ENCODE measurements at places on chromosomes 2 and 18.

DNA sequence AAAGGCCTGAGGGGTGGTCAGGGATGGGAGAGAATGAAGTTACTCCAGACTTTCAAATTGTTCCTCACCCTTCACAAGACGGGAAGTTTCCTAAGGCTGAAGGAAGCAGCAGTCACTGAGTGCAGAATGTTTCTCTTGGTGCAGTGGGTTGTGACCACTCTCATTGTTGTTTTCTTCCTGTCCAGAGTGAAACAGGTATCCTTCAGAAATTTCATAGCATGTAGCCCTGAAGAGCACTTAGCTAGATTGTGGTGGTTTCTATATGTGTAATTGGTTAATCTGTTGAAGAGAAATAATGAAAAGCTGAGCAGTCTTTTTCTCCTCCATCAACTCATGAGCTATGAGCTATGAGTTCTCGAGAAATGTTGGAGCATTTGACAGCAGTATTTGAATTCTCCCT, 96.8 kb downstream of the GPD2 start:
- DNase-seq = no peak

DNA sequence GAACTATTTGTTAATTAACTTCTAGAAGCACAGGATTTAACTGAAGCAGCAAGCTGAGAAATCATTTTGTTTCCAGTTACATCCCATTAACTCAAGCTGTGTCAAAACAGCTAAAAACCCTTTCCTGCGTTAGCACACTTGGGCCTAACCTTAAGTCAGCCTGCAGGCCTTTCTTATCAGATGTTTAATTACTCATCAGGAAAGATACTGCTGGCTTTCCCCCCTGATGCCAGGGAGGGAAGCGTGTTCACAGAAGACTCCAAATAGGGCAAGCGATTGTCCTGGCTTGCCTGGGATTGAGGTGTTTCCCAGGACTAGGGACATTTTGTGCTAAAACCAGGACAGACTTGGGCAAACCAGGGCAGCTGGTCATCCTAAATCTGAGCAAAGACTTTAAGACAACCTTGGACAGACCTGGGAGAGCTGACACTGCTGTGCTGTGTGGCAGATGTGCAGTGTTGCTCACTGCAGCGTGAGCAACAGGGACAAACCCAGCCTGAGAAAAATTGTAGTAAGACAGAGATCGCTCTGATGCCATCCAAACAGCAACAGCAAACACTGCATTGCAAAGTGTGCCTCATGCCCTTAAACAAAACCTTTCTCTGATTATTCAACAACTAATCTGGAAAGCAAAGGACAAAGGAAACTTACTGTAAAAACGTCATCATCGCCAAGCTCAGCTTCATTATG, 100.9 kb downstream of the SPRED2 start:
- DNase-seq = no peak

DNA sequence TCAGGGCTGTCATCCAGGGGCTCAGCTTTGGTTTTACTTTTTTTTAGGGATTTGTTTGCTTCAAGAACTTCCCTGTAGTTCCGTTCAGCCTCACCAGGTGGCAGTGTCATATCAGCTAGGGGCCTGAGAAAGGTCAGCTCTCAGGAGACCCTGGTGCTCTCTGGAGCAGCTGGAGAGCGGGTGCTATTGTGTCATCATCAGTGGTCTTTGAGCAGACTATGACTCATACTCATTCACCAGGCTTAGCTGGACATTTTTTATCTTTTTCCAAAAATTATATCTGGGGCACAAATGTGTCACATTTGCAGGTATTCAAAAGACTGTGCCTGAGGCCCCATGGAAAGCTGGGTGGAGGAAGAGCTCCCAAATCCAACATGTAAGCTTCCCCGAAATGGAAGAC, 24.4 kb downstream of the ZNF892 start:
- peak; percentile 76 for DNase-seq

- no peak for DNase-seq
Measured at GRCh38 chr2:219688560-219689445, 61.4 kb downstream of the SLC4A3 start.

GRCh38 chr2:37653093-37653492, 18.3 kb downstream of the CDC42EP3 start:
- no peak for DNase-seq

DNA sequence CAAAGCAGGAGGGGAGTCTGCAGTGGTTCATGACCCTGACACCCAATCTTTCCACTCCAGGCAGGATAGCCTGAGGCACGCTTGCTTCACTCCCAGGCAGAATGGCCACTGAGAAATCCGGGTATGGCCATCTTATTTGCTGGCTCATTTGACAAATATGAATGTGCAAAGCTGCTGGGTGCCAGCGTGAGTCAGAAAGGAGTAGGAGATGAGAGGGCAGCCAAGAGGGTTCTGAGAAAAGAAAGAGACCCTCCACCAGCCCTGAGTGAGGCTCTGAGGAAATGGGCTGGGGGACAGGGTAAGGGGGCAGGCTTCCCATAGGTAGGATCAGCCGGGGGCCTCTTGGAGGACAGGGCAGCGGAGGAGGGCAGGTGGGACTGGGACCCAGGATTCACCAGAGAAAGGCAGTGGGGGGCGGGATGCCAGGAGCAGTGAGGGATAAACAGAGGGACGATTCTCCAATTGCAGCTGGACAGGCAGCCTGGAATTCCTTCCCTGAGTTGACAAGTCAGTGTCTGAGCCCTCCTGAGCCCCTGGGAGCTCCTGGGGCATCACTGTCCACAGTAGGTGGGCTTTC, 15.2 kb downstream of the RAMP1 start:
- no peak for DNase-seq

GRCh38 chr18:70423988-70424387, 135.1 kb downstream of the SOCS6 start:
- no peak for DNase-seq

- no peak for DNase-seq
Measured at GRCh38 chr18:59884351-59884750, 15.4 kb upstream of the PMAIP1 start.

GRCh38 chr2:190467575-190468083, 59.5 kb downstream of the MFSD6 start:
- DNase-seq = no peak

DNA sequence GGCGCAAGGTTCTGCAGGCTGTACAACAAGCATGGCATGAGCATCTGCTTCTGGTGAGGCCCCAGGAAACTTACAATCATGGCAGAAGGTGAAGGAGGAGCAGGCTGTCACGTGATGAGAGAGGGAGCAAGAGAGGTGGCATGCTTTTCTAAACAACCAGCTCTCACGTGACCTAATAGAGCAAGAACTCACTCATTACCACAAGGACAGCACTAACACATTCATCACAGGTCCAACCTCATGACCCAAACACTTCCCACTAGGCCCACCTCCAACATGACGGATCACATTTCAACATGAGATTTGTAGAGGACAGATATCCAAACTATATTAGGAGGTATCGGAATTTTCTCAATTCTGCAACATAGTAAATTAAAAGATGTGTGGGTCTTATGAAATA, 108.8 kb upstream of the DLX2 start:
- no peak for DNase-seq

- DNase-seq = no peak
Measured at GRCh38 chr2:112150447-112150846, 12.3 kb downstream of the FBLN7 start.

DNA sequence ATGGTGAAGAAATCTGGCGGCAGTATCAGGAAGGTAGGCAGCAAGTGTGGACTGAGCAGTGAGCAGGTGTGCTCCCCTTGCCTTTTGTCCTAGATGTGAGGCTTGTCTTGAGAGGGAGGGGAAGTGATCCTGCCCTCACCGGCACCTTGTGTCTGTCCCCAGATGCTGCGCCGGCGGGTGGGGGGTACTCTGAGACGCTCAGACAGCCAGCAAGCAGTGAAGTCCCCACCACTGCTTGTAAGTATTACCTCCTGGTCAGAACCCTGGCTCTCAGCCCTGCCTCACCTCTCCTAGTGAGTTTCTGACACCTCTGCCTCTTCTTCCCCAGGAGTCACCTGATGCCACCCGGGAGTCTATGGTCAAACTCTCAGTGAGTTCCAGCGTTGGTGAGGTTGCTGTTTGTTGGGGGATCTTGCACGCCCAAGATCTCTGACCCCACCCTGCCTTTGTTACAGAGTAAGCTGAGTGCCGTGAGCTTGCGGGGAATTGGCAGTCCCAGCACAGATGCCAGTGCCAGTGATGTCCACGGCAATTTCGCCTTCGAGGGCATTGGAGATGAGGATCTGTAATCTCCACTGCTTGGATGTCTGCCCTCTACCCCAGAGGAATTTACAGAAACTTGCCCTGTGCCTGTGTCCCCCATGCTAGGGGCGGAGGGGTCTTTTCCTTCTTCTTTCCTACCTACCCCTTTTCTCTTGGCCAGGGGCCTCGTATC, 4.2 kb downstream of the ZNF513 start:
- DNase-seq = no peak

GRCh38 chr2:168904358-168904757, 3.3 kb downstream of the G6PC2 start:
- no peak for DNase-seq

DNA sequence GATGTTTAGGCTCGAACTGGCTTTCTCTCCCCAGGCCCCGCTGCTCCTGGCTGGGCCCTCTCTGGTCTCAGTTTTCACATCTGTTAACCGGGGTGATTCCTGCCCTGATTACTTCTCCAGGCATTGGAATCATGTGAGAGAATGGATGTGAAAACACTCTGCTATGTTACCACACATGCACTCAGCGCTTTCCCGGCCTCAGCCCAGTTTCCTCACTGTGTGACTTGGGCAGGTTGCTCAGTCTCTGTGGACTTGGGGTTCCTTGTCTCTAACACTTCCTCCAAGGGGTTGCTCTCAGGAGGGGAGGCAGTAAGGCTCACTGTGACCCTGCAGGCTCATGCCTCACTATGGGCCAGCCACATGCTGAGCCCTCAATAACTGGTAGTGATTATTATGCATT, 230.4 kb upstream of the HS6ST1 start:
- DNase-seq = no peak

DNA sequence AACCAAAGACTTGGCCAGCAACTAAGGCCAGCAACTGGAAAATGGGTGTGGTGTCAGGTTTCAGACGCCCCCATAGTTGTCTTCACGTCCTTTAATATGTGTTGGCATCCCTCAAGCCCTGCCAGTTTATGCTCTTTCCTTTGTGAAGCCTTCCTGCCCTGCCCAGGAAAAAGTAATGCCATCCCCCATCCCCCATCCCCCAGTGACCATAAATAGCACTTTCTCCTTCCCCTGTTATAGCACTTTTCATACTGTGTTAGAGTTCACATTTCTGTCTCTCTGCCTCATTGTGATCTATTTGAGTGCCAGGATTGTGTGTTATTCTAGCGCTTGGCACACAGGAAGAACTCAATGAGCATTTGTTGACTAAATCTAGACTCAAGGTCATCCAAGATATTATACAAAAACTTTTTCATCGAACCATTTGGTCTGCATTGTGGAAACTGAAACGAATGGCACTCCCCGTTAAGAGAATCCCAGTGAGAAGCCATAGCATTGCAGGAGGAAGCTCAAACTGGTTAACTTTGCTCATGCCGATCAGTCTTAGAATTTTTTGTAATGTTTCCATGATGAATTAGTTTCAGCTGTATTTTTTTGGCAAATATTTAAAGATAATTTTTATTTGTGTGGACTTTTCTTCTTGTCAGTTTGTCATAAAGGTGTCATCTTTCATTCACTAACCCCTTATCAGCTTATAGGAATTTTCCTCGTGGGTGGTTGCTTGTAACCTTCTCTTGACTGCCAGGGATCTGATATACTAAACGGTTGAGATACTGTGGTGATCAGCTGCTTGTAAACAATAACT, 15.7 kb downstream of the CRIM1 start:
- no peak for DNase-seq

GRCh38 chr18:9796011-9796410, 87.9 kb downstream of the RAB31 start:
- DNase-seq = no peak

DNA sequence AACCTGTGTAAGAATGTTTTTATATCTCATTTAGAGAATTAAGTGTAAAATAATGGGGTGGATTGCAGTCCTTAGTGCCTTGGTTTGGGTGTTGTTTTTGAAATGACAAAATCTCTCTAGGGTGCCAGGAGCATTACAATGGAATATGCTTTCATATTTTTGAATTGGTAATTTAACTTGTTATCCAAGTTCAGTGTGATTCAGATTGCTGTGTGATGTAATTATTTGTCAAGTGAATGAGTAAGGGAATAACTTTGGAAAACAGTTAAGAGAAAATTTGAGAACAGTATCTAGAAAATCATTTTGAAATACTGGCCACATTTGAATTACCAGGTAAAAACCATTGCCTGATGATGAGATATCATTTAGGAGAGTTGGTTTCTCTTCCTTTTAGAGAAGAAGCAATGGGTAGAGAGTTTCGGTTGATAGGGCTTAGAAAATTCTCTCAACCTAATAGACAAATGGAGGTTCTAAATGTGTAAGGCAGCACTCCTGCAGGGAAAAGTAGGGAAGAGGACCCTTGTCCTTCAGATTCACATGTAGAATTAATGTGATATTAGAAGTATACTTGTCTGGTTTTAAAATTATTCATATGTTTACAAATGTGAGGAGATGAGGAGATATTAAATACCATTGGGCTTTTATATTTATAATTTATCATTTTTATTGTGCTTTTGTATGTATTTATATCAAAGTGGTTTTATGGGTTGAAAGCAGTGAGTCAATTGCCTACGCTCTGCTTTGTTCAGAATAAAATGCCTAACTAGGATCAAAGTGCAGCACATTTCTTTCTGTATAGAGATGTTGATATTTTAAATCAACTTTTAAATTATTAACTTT, 124.8 kb downstream of the PHLPP1 start:
- DNase-seq = no peak

GRCh38 chr18:7535436-7536205, 31.5 kb upstream of the PTPRM start:
- no peak for DNase-seq

DNA sequence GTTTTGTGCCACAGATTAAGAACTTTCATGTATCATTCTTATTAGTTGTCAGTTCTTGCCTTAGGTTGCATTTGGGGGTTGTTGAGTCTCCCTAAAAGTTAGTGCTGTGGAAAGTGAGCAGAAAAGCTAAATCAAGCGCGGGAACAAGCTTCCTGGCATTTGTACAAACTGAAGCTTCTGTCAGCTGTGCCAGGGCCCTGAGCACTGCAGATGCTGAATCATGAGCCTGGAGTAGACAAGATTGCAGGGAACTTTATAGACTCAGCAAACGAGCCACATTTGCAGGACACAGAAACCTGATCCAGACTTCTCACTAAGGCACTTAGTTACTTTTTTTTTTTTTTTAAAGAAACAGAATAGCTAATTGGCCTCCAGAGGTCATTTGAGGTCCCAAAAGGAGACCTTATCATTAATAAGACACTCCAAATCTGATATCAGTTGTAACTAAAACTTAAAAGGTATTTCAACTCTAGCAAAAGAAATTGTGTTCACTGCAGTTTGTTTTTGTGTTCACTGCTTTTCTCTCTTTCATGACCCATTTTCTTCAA, 88.7 kb downstream of the ADAM23 start:
- DNase-seq = no peak

GRCh38 chr2:114724454-114724853, 282.0 kb downstream of the DPP10 start:
- DNase-seq = no peak

DNA sequence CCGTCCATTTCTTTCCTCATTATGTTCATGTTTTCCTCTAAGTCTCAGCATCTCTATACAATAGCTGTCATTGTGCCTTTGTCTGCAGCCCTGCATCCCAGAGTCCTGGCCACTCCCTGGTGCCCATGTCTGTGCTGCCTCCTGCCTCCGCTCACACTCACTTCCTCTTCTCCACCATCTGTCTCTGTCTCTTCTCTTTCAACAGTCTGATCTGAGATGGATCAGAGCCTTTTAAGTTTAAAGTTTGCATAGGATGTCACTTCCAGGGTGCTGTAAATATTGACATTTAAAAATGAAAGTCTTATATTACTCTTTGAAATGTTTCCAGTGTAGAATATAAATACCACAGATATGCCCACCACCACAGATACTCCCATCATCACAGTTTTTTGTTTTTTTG, 42.7 kb downstream of the UBE2F start:
- DNase-seq = no peak

Data from OCI-M1 (cell line).